Caudate nucleus (tissue), 63 donors: ENCODE measurements at places on chromosomes 12 and 14.

GRCh38 chr14:22651586-22651985 is 7.4 kb upstream of the OR6J1 start:
- no peak for DNase-seq

- DNase-seq, result no peak
Measured at GRCh38 chr12:101470939-101471338, 4.2 kb upstream of the SPIC start.

- DNase-seq, result no peak
Measured at GRCh38 chr12:110699591-110700445, 10.9 kb upstream of the HVCN1 start.

DNA sequence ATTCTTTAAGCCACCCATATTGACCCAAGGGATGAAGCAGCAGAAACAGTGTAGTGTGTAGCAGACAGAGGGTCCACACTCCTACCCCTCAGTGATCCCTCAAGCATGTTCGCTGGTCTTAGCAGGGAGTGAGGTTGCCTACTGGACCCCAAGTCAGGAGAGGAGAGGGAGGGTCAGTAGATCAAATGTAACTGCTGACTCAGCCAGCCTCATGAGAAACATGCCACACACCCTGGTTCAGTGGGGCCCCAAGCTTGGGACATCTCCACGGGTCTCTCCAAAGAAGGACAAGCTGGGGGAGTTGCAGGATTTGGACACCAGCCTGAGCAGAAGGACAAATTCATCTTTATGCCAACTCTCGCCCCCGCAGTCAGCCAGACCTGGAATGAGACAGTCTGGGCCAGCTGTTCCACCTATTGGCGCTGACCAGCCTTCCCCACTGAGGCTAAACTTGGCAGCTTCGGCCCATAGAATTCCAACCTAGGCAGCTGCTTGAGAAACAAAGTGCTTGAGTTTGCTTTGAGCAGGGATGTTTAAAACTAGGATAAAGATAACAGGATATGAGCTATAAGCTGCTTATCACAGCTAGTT is 66.0 kb upstream of the ACTN1 start:
- no peak for DNase-seq

GRCh38 chr14:55458800-55459515 is 18.5 kb upstream of the TBPL2 start:
- no peak for DNase-seq

DNA sequence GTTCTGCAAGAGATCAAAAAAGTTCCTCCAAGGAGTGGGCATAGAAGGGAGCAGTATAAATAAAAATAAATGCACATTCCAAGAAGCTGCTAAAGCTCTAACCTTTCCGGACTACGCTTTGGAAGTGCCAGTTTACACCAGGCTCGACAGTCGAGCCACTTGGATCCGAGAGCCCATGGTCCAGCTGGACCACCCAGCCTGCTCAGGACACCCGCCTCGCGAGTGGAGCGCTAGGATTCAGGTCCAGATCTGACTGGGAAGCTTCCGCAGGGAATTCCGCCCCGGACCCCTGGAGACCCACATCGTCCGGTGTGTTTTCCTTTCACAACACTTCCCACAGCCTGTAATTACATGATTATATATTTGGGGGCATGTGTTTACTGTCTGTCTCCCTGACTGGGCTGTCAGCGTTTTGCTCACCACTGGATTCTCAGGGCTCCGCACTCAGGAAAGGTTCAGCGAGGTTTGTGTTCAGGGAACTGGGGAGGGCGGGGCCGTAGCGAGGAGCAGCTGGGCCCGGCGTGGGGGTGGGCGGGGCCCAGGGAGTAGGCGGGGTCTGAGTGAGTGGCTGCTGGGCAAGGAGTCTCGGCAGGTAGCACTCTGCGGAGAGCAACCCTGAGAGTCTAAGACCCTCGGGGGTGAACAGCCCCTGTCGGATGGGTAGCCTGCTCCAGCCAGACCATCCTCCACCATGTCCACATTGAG is 52.3 kb upstream of the TMEM263 start:
- DNase-seq, result no peak

DNA sequence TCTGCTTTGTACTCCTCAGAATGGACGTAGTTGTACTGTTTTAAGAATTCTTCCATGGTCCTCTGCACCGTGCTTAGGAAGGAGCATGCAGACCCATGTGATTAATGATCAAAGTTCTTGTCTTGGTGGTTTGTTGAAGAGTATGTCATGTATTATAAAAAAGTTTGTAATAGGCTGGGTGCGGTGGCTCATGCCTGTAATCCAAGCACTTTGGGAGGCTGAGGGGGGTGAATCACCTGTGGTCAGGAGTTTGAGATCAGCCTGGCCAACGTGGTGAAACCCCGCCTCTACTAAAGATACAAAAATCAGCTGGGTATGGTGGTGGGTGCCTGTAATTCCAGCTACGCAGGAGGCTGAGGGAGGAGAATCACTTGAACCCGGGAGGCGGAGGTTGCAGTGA is 61.8 kb upstream of the RTL1 start:
- no peak for DNase-seq

GRCh38 chr12:102437511-102437910 is 42.9 kb downstream of the IGF1 start:
- DNase-seq, result no peak

DNA sequence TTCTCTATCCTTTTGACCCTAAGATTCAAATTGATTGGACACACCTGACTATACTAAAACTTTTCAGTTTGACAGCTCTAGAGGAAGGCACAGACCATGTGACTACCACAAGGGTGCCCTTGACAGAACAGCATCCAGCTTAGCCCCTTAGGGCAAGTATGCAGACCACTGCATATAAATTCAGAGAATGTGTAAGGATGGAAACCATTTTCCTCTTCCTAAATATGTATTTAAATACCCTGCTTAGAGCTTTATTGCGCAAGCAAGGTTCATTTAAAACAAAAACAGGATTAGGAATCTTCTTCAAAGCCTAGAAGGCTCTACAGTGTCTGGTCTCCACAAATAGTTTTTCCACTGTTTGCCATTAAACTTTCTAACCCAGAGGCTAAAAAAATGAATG is 202.8 kb downstream of the MED13L start:
- no peak for DNase-seq

DNA sequence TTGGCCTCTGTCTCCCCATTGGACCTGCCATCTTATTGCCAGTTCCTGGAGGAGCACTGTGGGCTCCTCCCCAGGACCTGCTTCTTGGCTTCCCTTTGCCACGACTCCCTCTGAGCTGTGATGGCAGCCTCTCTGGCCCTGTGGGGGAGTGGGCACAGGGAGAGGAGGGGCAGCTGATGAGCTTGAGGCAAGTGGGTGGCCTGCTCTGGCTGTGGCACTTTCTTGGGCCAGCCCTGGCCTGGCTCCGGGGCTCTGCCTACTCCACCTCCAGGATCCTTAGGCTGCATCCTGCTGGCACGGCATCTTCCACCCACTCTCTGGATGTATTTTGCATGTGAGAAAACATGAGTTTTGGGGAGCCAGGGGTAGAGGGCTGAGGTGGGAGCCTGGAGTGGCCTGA is 32.6 kb upstream of the MUCL1 start:
- no peak for DNase-seq

GRCh38 chr14:65961004-65961403 is 525.2 kb upstream of the CCDC196 start:
- no peak for DNase-seq

DNA sequence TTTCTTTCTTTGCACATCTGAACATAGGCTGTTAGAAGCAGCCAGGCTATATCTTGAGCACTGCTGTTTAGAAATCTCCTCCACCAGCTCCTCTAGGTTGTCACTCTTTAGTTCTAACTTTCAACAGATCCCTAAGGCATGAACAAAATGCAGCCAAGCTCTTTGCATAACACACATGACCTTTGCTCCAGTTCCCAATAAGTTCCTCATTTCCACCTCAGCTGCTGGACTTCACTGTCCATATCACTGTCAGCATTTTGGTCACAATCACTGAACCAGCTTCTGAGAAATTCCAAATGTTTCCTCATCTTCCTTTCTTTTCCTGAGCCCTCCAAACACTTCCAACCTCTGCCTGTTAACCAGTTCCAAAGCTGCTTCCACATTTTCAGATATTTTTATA is 27.6 kb upstream of the C14orf132 start:
- DNase-seq, result no peak

DNA sequence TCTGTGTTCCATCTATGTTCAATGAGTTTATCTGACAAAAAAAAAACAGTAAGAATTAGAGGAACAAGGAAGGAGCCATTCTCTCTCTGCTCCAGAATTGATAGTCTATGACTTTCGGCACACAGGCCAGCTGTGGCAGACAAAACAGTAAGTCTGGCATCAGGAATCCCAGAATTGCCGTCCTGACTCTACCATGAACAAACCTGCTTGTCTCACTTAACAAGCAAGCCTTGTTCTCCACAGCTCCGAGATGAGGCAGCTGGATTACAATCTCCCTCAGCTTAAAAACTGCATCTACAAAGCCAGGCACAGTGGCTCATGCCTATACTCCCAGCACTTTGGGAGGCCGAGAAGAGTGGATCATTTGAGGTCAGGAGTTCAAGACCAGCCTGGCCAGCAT is 153.6 kb upstream of the TMCC3 start:
- no peak for DNase-seq

DNA sequence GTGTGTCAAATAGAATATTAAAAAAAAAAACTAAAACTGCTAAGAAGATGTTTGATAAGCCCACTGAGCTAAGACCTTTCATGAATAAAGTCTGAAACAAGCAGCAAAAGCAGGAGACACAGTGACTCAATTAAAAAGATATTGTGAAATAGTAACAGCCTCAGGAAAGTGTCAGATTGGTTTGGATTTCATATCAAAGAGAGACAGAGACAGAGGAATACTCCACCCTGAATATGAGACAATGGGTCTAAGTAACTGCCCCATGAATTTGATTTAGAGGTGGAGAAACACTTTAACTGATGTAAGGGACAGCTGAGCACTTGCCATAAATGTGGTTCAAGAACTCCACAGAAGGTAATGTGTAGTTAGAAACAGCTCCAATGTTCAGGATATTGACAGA is 277.9 kb upstream of the FOXG1 start:
- no peak for DNase-seq

DNA sequence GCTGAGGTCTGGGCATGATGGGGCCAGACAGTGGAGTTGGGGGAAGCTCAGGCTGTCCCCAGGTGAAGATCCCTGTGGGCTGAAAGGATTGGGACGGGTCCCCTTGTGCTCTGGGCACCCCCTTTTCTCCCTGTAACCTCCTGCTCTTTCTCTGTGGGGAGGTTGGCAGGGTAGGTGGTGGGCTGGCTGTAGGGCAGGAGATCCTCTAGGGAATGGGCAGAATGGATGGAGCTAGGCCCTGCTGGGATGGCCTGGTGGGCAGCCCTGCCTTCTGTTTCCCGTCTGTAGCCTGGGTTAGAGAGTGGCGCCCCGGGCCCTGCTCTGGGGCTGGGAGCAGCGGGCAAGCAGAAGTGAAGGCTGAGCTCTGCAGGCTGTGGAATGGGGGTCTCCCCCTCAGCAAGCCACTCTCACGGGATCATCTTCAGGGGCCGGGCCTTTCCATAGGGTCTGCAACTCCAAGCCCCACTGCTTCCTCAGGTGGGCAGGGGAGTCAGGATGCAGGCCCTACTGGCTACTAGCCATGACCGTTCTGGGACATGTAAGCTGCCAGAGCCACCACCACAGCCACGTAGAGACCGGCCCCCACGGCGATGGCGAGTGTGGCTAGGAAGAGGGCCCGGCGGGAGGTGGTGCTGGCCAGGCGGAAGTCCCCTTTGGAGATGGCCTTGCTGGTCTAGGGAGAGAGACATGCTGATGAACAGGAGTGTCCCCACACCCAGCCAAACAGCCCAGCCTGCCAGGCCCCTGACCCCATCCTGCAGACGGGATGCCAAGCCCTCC is 18.8 kb downstream of the SYNDIG1L start:
- DNase-seq, result no peak

DNA sequence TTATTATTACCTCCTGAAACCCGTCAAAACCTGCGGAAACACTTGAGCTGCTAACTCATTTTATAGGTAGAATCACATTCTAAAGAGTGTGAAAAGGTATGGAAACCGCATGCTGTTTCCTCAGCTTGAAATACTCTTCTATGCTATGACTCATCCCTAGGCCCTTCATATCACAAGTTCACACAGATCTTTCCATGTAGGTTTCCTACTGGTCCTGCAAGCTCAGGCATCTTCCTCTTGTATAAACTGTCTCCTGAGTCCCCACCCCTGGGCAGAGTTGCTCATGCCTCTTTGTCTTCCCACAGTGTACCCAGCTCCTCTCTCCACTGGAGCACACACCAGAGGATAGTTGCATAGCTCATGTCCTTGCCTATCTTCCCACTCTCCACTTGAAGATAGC is 84.7 kb downstream of the CMAS start:
- DNase-seq, result no peak

DNA sequence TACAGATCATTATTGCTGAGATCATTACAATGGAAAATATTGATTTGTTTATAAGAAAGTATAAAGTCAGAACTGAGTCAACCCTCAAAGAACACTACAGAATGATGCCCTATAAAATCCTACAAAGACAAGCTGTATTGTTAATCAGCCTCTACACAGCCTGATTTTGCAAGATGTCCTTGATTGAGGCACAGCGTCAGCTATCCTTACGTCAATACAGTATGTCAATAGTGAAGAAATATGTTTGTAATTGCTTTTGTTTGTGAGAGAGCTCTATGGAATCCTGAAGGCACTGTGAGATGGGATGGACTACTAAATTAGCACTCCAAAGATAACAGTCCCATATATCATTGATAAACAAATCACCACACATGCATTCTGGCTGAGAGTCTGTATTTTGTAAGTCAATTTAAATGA is 70.7 kb downstream of the RASSF9 start:
- DNase-seq, result no peak

- DNase-seq, result no peak
Measured at GRCh38 chr14:106511800-106512198, 985.4 kb downstream of the TMEM121 start.

DNA sequence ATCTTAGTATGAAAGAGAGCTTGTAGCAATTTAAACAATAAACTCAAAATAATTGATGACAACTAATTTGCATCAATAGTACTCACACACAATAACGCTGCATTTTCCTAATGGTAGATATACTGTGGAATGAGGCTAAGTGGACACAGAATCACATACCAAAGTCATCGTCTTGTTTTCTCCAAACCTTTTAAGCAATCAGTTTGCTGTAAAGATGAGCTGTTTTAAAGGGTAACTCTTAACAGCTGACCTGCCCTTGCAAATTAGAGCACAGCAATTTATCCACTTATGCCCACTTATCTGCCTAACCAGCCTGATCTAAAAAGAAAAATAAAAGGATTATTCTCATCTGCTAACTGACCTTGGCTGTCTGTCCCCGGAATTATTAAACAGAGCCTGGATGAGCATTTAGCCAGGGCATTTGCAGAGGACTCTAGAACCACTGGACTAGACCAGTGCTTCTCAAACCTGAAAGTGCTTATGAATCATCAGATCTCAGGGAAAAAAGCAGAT is 174.3 kb upstream of the BCL2L14 start:
- DNase-seq, result no peak

DNA sequence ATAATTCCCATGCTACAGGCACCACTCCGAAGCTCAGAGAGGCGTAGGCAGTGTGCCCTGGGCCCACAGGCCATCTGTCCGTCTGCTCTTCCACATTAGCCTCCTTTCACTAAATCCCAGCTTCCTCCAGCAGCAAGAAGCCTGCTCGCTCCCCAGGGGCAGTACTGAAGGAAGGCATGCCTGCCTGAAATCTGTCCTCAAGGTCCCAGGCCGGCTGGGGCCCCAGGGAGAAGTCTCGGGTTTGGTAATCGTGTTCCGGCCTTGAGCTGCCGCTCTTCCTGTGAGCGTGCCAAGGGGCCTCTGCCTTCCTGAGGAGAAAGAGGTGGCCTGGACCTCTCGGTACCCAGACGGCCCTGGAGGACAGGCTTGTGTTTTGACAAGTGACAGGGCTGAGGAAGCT is 15.2 kb upstream of the DLK1 start:
- DNase-seq, result no peak

- no peak for DNase-seq
Measured at GRCh38 chr12:76945867-76946266, 67.0 kb upstream of the CSRP2 start.
